Effector CD8-positive, alpha-beta T cell (primary cell): ENCODE measurements at places on chromosomes 13 and 19.

GRCh38 chr19:3229888-3230496 is 5.5 kb downstream of the CELF5 start:
- DNase-seq, result no peak

- DNase-seq, result peak; percentile 81
Measured at GRCh38 chr19:55088543-55089341, 13.1 kb downstream of the EPS8L1 start.

DNA sequence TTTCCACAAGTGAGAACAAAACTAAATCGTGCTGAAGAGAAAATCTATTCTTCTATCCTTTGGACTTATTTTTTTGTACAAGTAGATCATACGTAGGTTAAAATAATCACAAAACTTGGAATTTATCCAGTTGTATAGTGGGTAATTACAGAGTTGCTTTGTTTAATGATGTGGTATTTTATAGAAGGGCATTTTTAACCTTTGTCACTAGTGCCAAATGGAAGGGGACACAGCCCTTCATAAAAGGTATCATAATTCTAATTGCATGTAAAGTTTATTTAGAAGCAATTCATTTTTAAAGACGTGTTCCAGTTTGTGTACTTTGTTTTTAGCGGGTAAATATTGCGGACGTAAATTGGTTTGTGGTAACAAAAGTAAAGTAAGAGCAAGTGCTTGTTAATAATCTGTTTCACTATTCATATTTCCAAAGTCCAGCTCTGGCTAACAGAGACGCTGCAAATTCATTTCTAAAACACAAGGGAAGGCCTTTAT is 99.5 kb downstream of the ERCC5 start:
- DNase-seq, result no peak

DNA sequence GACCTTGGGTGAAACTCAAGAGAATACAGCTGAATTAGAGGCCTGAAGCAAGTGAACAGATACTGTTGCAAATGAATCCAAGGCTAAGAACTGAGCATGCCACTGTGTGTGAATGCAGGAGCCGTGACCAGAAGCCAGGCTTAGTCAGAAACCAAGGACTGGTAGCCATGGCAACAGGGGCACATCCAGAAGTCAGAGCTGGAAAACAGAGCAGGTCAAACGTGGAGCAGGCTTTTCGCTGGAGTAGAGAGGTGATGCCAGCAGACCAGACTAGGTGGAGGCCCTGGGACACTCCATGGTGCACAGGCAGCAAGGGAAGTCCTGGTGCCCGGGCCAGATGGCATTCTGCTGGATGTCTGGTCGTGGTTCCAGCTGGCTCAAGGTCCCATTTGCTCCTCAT is 564.1 kb downstream of the PCDH9 start:
- DNase-seq, result no peak

DNA sequence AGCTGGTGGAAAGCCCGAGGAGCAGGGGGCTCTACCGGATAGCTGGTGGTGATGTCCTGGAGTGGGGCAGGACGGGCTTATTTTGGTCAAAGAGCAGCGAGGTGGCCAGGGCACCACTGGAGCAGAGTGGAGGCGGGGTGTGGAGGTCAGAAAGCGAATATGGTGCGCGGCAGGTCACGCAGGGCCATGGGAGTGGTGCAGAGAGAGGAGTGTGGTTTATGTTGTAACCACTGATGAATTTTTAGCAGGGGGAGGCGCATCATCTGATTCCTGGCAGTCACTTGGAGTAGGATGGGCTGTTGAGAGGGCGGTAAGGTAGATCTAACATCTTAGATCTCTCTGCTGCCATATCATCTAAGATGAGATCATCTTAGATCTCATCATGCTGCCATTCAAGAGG is 1.4 kb upstream of the ZNF414 start:
- DNase-seq, result peak; percentile 13

- no peak for DNase-seq
Measured at GRCh38 chr19:56668676-56669075, 2.9 kb downstream of the ZNF835 start.

- DNase-seq, result no peak
Measured at GRCh38 chr13:113497217-113497616, 6.7 kb upstream of the DCUN1D2 start.

- no peak for DNase-seq
Measured at GRCh38 chr13:30711375-30711774, 24.0 kb upstream of the ALOX5AP start.

GRCh38 chr19:756236-756635 is 5.3 kb downstream of the MISP start:
- DNase-seq, result no peak

DNA sequence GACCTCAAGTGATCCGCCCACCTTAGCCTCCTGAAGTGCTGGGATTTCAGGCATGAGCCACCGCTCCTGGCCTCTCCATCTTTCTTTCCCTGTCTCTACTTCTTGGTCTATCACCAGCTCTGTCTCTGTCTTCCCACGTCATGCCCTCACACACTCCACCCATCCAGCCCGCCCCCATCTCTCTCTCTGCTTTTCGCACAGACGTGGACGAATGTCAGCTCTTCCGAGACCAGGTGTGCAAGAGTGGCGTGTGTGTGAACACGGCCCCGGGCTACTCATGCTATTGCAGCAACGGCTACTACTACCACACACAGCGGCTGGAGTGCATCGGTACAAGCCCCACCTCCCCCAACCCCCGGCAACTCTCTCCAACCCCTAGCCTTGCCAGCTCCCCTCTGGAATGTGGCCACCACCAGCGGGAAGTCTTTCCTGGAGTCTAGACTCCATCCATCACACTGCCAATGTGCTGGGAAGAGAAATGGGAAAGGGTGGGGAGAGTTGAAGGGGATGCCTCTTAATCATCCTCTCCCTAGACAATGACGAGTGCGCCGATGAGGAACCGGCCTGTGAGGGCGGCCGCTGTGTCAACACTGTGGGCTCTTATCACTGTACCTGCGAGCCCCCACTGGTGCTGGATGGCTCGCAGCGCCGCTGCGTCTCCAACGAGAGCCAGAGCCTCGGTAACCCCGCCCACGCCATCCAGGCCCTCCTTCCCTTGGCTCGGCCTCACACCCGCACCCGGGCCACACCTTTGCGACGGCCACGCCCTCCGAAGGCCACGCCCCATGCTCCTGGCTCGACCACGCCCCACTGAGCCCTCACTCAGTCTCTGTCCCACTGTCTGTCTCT is 22.5 kb downstream of the LTBP4 start:
- DNase-seq, result no peak

DNA sequence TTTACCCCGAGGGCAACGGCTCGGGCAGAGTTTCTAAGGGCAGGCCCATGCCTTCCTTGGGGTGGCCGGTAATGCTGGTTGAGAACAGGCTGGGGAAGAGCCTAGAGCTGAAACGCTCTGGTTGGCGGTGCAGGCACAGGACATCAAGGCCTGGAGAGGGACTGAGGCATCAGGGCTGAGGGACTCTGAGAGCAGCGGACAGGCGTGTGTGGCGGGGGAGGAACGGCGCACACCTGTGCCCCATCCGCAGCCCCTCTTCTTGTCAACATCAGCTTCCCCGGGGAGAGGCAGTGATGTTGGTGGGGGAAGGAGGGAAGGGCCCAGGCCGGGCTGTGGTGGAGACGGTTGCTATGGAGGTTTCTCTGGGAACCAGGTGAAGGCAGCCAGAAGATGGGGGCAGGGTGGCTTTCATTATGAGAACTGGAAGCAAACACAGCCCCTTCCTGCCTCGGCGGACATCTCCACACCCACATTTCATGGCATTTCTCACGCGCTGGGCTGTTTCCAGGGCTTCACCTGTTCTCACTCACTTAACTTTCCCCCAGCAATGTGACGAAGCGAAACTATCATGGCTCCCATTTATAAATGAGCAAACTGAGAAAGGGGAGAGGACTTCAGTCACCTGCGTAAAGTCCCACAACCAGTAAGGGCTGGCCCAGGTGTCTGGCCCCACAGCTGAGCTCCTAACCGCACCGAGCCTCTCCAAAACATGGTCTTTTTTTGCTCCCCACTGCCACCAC is 8.2 kb upstream of the ATF5 start:
- DNase-seq, result no peak

DNA sequence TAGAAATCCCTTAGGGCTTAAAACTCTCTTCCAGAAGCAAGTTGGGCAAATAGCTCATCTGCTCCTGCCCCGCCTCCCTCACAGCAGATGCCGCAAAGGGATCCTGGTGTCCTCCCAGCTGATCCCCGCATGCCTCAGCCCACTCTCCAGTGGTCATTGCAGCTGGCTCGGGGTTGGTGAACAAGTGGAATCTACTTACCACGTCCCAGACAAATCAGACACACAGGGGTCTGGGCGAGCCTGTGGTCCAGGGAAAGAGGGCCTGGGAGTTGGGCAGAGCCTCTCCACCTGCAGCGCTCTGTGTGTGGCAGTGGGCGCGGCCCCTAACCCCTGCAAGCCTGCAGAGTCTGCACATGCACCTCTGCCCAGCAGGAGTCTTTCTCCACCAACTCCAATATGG is 10.8 kb upstream of the C19orf33 start:
- DNase-seq, result no peak

- DNase-seq, result no peak
Measured at GRCh38 chr13:65292488-65292901, 1937.6 kb downstream of the PCDH9 start.

GRCh38 chr19:55152017-55152416 is 3.0 kb upstream of the TNNT1 start:
- no peak for DNase-seq

DNA sequence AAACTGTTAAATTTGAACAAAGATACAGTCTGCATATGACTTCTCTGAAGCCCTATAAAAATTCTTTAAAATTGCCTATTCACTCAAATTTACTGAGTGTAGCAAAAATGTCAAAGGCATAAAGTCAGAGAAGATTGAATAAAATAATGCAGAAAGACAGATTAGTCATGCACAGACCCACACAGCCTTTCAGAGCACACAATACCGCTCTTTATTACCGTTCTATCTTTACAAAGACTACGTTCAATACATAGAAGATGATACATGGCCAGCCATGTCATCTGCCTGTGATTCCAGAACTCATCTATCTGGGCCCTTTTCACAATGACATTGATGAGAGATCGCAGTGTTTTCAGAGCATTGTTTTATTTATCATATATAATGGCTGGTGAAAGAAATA is 107.2 kb downstream of the URI1 start:
- no peak for DNase-seq

- DNase-seq, result no peak
Measured at GRCh38 chr13:45521297-45521696, 56.6 kb downstream of the COG3 start.

DNA sequence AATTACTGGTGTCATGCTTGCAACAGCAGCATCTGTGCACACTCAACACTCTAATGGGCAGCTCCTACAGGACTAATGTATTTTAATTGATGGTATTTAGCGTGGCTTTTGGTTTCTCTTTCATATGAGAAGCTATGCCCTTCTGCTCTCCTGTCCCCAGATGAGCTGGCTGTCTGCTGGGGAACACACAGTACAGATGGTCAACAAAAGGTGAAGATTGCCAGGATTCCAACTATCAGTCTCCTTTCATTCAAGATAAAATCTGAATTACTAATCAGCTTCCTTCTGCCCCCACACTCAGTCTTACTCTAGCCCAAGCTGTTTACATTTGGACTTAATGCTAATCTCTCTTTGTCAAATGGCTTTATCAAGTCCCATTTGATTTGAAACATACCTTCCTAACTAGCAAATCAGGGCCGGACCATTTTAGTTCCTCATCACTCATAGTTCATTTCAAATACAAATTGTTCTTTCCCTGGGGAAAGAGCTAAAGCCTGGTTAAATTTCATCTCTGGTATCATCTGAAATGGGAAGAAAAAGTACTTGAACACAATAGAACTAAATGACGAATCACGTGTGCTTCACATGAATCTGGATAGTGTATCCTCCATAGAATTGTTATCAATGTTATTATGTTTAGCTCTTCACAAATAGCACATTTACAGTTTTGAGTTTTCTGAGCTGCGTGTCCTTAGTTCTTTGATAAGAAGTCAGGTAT is 988.0 kb downstream of the PCDH17 start:
- no peak for DNase-seq

DNA sequence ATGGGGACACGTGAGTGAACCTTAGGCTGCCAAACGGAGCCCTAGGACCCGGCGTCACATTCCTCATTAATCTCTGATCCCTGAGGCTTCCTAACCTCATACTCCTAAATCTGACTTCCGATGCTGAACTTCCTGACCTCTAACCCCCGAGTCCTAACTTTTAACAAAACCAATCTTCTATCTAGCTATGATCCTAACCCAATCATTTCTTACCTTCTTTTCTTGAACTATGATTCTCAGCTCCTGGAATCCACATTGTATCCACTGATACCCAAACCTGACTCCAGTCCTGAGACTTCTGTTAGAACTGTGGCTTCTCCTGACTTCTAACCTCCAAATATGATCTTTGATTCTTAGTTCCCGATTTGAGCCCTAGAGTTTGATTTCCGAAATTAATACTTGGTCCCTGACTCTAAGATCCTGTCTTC is 447 bp downstream of the NFKBIB start:
- DNase-seq, result no peak

DNA sequence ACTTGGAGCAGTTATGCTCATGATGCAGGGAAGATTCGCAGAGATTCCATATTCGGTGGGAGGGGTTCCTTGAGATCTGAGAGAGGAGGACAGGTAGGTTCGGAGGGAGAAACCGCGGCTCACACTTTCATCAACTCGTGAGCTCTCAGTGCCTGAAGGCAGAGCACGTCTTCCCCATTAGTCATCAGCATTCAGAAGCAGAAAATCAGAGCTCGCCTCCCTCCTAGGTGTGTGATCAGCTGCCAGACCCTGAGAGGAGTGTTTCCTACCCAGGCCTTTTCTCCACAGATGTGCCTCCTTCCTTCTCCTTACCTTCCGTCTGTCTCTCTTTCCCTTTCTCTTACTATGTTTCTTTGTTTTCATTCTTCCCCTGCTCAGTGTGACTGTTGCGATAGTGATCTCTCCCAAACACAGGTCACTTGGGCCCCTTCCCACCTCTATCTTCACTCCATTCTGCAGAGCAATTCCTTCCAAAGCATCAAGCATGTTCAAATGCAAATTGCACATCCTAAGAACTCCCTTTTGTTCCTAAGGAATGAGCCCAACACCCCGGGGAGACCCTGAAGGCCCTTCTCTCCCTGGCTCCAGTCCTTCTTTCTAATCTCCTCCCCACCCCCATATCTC is 389.5 kb downstream of the UQCRFS1 start:
- DNase-seq, result no peak

- DNase-seq, result no peak
Measured at GRCh38 chr13:74111399-74111798, 22.8 kb downstream of the KLF12 start.

GRCh38 chr13:52983836-52984235 is 44.8 kb upstream of the OLFM4 start:
- no peak for DNase-seq

DNA sequence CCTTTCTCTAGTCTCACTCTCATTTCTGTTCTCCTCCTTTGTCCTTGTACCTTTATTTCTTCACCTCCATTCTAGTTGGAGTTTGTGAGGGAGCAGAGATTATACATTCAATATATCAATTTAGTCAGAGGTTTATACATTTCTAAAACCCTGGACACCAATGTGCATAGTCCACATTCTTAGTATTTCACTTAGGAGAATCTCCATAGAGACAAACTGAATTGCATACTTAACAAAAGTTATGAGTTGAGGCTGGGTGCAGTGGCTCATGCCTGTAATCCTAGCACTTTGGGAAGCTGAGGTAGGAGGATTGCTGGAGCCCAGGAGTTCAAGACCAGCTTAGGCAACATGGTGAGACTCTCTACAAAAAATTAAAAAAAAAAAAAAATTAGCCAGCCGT is 45.3 kb downstream of the DNAJC3 start:
- DNase-seq, result no peak
